ENCODE measurements at places on chromosomes 12 and 14. TPM values are rescaled to one million over a fixed set of nuclear protein-coding genes. Genes with fewer than 3 reads are reported as not detected.

- no peak for ATAC-seq
These were observed 53.7 kb downstream of the FOXN4 start for GRCh38 chr12:109255377-109255776.

DNA sequence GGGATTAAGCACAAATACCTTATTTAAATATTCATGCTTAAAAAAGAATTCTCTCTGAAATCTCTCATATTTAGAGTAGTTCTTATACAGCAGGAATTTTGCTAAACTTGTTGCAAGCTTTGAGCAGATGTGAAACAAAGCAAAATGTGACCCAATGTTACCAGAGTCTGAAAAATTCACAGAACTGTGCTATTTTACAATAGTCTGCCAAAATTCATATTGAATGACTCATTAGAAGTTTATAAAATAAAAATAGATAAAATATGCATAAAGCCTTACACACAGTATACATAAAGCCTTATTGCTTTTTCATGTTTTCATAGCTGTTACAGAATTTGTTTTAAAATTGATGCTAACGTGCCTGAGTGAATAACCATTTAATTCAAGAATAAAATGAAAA lies 17.8 kb upstream of the RHOJ start:
- no peak for ATAC-seq

Gene DEPDC4
- total RNA-seq: 0.68 TPM

- ATAC-seq: peak; percentile 68
These were observed 42.5 kb downstream of the GALNT9 start for GRCh38 chr12:132286912-132287311.

DNA sequence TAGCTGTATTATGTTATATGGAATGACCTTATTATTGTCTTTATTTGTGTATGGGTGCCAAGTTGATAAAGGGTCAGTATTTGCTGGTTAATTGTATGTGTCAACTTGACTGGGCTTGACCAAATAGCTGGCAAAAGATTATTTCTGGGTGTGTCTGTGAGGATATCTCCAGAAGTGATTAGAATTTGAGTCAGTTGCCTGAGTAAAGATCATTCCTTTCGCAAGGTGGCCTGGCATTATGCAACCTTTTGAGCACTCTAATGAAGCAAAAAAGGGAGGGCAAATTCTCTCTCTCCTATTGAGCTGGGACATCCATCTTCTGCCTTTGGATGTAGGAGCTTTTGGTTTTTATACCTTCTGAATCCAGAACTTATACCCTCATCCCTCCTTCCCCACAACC lies 82.2 kb downstream of the ATXN7L3B start:
- no peak for ATAC-seq

Gene DNAI7
- total RNA-seq: not detected

Gene KRT3
- 1.0 TPM for total RNA-seq

GRCh38 chr14:74478996-74479635 lies 14.0 kb downstream of the NPC2 start:
- no peak for ATAC-seq

DNA sequence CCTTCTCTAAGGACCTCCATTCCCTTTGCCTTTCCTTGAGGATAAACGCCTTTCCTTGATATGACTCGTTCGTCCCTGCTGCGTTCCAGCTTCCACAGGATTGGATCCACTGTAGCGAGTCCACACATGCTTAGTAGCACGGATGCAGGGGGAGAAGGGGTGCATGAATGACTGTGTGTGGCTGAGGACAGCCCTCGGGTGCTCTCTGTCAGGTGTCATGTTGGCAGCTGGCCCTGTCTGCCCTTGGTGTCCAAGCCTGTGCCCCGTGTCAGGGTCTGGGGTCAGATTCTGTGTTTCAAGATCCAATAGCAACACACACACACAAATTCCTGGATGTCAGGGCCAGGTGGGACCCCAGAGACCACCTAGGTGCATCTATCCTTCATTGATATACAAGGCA lies 17.5 kb upstream of the KRT80 start:
- ATAC-seq: peak; percentile 30

DNA sequence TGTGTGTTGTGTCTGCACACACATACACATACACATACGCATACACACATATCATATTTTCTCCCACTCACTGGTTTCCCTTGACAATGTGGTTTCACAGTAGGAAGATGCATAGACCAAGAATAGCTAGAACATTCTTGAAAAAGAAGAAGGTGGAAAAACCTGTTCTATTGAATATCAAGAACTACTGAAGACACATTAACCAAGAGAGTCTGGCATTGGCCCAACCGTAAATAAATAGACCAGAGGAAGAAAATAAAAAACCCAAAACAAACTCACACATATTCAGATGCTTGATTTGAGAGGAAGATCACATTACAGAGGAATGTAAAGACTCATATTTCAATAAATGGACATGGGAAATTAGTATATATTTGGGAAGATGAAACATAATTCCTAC lies 311.3 kb downstream of the FOXG1 start:
- ATAC-seq: no peak

GRCh38 chr12:991350-992333 lies 619 bp downstream of the ERC1 start:
- ATAC-seq: peak; percentile 66

DNA sequence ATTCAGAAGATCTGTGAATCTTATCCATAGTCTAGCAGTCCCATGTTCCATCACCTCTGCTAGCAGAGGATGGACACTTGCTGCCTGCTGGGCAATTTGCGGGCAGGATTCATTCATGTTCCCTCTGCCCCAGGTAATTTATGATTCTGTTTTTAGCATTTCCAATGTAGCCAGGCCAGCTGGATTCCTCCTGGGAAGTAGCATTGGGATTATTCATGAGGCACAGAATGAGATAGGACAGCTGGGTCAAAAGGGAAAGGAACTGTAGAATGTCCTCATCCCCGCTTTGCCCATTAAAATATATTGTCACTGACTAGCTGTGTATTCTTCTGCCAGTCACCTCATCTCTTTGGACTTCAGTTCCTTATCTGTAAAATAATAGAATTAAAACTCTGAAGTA lies 68.7 kb downstream of the SLC35F4 start:
- ATAC-seq: no peak

DNA sequence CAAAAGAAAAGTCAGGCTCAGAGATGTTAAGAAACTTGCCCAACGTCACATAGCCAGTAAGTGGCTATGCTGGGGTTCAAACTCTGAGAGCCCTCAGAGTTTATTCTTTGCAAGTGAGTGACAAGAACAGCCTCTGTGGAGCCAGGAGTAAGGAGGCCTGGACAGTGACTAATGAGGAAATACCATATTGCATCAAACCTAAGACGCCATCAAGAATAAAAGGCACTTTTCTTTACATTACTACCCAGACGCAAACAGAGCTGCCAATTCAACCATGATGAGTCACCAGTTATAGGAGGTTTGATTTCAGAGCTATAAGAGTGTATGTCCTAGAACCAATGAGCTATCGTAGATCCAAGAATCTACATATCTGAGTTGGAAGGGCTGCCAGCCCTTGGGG lies 9.4 kb downstream of the TNFRSF1A start:
- ATAC-seq: peak; percentile 44

GRCh38 chr12:100382338-100382737 lies 25.5 kb downstream of the SLC17A8 start:
- ATAC-seq: no peak

DNA sequence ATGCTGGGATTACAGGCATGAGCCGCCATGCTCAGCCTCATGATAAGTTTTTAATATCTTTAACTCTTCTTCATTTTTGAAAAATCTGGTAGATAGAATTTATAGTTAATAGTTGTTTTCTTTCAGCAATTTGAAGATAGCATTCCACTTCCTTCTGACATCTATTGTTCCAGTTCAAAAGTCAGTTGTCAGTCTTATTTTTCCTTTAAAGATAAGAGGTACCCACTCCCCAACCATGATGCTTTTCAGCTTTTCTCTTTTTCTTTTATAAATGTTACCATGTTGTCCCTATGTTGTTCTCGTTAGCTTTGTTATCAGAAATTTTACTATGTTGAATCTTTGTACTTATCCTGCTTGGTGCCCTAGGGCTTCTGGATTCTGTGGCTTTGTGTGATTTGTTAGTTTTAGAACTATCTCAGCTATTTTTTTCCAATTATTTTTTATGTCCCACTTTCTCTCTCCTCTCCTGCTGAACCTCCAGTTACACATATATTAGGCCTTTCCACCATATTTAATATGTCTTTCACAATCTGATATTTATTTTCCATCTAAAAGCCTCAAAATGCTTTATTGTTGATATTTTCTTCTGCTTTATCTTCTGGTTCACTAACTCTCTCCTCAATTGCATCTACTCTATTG lies 181.6 kb upstream of the FOXN3 start:
- ATAC-seq: no peak

- no peak for ATAC-seq
These were observed 147.4 kb downstream of the C12orf75 start for GRCh38 chr12:105477873-105478272.

- ATAC-seq: peak; percentile 35
These were observed 25.0 kb downstream of the CREBL2 start for GRCh38 chr12:12636641-12637040.

DNA sequence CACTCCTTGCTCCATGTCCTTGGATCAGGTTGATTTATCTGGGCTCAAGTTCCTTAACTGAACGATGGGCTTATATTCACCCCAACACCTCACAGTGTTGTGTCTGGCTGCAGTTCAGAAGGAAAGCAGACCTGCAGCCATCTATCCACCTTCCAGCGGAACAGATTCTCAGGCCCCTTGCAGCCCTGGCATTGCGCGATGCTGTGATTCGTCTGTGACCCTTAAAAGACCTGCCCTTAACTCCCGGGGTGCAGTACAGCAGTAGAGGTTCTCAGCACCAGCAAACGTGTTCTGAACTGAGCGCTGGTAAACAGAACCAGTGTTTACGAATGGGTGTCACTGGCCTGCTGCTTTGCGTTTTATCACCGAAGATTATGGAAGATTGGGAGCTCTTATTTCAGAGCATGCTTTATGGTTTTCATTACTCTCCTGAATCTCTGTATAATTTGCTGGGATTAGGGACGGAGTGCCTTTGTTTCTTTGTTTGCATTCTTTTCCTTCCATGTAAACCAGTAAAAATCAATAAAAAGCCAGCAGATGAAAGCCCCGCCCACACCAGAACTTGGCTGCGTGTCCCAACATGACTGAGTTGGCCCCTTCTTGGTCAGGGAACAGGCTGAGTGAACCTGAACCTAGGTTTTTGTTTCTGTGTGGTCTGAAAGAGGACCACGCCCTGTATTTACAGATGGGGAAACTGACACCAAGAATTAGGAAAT lies 286.7 kb upstream of the CRY1 start:
- peak; percentile 69 for ATAC-seq

DNA sequence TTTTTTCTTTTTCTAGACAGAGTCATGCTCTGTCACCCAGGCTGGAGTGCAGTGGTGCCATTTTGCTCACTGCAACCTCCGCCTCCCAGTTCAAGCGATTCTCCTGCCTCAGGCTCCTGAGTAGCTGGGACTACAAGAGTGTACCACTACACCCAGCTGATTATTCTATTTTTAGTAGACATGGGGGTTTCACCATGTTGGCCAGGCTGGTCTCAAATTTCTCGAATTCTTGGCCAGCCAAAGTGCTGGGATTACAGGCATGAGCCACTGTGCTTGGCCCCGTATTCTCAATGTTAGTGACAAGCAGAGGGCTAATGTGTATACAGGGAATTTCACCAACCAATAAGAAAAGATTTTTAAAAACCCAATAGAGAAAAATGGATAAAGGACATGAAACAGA lies 8.4 kb downstream of the PLBD2 start:
- ATAC-seq: no peak

DNA sequence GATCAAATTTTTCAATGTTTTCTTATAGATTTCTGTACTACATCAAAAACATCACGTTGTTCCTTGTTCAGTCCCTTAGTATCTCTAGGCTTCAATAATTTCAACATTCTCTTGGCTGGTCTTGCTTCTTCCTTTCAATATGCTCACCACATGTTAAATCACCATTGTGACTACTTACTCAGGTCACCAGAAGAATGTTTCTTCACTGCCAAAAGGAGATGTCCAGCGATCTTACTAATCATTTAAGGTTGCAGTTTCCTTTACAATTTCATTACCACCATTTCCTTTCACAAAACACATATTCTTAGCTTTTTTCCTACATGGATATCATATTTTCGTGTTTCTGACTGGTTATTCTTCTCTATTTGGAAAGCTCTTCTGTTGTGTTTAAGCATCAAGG lies 363.8 kb downstream of the NAV3 start:
- ATAC-seq: no peak

DNA sequence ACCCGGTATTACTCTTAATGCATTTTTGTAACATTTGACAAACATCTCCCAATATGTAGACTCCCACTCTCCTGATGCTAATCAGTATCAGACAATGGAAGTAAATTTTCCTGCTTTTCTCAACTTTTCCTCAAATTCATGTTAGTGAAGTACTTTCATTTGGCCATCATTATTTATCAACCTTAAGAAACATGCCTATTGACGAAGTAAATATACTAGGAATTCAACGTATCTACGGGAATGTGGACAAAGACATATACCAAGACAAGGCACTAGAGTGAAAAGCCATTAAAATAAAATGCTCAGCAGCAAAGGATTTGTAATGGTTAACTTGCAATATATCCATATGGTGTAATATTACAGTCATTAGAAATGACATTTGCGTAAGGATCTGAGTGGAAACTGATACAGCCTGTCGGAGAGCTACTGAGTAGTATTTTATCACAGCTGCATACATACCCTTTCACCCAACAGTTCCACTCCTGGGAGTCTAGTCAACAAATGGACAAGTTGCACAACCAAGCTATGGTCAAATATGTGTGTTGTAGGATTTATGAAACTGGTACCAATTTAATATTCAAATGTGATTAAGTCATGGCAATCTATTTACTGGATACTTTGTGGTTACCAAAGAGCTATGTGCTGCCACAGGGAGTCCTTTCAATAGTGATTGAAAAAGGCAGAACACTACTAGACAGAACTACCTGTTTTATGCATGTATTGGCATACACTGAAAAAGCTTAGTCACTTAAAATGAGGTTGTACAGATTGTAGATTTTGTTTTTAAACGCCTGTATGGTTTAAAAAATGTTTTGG lies 26.5 kb downstream of the NUDT4 start:
- ATAC-seq: no peak

GRCh38 chr12:3726456-3726855 lies 26.5 kb downstream of the CRACR2A start:
- ATAC-seq: peak; percentile 48

Gene FUT8
- total RNA-seq: 10.1 TPM

Gene HCAR2
- total RNA-seq: 29.7 TPM

Gene ARMH4
- 0.72 TPM for total RNA-seq

DNA sequence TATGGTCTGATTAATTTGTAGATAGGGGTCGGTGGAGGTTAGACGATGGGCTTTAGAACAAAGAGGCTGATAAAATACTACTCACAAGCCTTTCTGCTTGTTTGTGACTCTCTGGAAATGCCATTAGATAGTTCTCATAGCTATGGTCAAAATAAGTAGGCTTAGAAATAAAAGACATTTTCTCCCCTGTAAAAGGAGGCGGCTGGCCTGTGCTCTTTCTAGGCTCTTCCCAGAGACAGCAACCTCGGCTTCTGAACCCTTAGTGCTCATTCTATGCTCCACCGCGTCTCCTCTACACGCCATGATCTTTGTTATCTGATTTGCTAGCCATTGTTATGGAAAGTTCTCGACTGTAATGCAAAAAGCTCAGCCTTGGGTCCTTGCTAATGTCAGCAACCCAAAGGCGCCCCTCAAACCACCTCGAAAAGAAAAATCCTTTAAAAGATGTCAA lies 64.5 kb downstream of the CRADD start:
- peak; percentile 17 for ATAC-seq
